GM04503 (cell line): ENCODE measurements at places on chromosomes 1 and 21.

- DNase-seq = no peak
These were observed 50.8 kb upstream of the CLIC4 start for GRCh38 chr1:24694380-24694843.

GRCh38 chr21:40208948-40209345, 341.7 kb downstream of the PCP4 start:
- DNase-seq = no peak

DNA sequence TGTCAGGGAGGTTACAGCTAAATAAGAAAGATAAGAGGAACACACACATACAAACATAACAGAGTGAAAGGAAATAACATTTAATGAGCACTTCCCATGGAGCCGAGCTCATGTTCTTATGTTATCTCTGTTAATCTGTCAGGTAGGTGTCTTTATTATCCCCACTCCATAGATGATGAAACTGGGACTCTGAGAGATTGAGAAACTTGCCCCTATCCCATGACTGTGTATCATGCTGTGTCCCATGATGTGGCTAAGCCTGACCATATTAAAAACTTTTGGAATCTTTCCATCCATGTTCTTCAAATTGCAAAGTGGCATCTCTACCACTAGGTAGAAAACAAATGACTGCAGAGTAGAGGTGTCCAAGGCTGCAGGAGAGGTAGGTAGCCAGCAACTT, 285.2 kb upstream of the SGIP1 start:
- DNase-seq = no peak

GRCh38 chr1:168004531-168004930, 67.7 kb upstream of the MPC2 start:
- DNase-seq = no peak

GRCh38 chr1:115404911-115405310, 66.9 kb upstream of the NGF start:
- DNase-seq = no peak

DNA sequence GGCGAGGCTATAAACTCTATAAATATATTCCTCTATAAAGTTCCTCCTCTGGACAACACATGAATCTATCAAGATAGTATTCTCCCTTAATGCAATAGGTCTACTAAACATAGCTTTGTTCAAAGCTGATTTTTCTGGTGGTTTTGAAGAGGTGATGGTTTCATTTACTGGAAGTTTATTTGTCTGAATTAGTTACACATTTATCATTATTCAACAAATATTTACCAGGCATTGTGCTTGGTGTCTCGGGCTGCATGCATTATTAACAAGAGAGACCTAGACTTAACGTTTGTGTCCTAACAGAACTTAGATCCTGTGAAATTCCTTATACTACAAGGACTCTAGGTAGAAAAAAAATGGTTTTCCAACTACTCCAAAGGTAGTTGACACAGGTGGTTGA, 511.4 kb upstream of the B3GALT2 start:
- no peak for DNase-seq

DNA sequence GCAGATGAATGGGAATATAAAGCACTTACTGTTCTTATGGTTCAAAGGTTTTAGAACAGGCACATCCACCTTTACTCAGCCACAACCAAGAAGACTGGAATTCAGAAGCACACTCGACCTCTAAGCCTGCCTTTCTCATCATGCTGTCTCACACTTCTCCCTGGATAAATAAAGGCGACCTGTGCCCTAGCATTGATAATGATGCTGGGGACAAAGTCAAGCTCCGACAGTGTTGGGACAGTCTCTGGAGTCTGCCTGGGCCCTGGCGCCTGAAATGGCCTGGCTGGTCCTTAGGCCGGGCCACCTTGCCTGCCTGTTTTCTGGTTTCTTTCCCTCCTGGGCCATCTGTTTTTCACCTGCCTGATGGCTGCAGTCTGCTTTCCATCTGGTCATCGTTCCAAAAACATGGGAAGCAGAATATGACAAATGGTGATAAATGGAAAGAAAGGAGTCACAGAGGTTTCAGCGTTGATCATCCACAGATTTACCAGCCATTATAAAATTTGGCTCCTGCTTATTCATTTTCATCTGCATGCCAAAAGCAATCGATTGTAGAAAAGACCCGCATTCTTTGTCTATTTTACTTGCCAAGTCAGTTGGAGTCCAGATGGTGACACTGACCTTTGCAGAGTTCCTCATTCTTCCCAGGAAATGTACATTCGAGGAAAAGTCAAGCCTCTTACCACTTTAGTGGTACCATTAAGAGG, 91.2 kb upstream of the KCNJ15 start:
- DNase-seq = no peak

- no peak for DNase-seq
These were observed 4.4 kb upstream of the FMO2 start for GRCh38 chr1:171180670-171181069.

DNA sequence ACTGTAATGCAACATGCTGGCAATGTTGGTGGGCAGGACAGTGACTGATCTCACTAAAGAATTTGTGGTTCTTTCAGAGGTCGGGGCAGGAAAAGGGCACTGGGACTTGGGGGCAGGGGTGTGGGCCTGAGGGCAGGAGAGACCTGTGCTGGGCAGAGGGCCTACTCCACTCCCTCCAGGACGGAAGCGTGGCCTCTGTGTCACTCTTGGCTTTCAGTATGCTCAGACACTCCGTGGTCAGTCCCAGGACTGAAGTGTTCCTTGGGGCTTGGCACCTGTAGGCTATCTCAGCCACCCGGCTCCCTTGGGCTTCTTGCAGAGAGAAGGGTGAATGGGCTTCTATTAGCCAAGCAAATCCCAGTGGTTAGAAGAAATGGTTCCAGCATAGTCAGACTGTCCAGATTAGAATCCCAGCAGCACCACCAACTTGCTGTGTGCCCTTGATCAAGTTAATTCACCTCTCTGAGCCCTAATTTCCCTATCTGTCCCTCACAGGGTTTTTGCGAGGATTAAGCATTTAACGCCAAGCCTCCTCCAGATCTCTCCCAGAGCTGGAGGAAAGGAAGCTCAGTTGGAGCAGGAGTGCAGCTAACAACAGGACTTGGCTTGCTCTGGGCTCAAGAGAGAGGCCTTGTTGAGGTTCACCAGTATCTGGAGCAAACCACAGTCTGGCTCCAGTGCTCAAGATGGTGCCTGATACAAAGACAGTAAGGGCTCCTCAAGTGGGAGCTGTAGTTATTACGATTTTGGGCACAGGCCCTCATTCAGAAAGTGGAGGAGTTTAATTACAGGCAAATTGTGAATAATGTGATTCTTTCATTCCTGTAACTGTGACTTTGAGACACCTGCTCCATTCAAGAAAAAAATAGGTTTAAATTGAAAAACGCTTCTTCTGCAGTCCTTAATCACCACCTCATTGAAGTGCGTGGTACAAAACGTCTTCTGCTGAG, 57.7 kb upstream of the LRP8 start:
- DNase-seq = no peak

GRCh38 chr1:48644190-48644900, 132.3 kb downstream of the BEND5 start:
- DNase-seq = no peak

- DNase-seq = no peak
These were observed 13.2 kb downstream of the CAPN9 start for GRCh38 chr1:230760360-230760827.

DNA sequence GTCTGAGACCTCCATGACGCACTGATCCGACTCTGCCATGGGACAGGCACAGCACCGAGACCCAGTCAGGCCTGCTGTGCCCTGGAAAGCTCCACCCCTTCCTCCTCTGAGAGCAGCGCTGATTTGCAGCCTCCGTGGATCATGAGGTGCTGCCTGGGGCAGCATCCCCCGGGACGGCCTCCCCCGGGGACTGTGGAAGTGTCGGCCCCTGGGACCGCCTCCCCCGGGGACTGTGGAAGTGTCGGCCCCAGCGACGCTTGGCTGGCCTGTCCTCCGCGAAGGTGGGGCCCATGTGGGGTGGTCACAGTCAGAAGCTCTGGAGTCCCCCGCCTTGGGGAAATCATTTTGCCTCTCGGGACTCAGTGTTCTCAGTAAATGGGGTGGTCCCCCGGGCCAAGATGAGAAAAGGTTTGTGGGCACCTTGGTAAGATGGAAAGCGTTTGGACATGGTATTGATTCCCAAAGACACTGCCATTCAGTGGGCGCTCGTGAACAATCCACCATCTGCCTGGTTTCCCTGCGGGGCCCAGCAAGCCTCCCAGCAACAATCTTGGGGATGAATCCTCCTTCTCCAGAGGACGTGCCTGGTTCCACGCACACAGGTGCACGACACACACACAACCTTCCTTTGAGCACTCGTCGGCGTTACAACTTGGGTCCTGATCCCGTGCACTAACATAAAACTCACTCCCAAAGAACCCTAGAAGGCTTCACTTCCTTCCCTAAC, 3.0 kb downstream of the TFF2 start:
- no peak for DNase-seq

DNA sequence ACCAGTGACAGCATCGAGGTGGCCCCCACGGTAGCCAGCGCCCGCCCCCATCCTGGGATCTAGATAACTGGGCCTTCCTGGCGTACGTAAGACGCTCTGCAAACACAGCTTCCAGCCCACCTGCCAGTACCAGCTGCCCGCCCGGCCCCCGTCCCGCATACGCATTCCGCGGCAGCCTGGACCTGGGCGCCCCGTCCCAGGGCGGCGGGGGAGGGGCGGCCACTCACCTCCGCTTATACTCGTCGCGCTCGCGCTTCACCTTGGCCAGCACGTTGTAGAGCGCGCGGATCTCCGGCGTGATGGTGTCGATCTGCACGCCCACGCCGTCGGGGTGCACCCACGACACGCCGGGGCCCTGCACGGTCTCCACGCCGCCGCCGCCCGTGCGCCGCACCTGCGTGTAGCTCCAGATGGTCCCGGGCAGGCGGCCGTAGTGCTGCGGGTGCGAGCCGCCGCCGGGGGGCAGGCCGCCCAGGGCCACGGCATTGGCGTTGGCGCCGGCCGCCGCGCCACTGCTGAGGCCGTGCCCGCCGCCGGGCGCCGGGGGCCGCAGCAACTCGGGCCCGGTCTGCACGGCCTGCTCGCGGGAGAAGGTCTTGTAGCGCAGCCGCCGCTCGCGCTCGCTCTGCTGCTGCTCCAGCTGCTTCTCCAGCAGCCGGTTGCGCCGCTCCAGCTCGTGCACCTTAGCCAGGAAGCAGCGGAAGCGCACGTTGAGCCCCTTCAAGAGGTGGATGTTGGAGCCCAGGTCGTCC, 859 bp downstream of the IFFO2 start:
- DNase-seq = no peak

DNA sequence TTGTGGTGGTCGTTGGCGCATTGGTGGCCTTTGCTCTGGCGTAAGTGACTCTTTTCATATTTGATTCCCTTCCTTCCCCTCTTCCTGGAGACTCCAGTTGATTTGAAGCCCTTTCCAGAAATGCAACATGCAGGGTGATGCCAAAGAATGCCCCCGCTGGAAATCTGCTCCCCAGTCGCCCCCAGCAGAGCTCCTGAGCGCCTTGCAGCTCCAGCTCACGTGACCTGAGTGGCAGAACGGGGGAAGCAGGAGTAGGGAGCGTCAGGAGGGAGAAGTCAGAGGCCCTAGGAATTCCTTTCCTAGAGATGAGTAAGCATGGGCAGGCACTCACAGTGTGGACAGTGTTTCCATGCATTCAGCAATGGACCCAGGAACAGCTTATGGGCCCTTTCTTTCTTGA, 255.9 kb downstream of the CACNA1E start:
- DNase-seq = no peak

GRCh38 chr1:93692983-93693591, 11.4 kb upstream of the BCAR3 start:
- peak; percentile 71 for DNase-seq

DNA sequence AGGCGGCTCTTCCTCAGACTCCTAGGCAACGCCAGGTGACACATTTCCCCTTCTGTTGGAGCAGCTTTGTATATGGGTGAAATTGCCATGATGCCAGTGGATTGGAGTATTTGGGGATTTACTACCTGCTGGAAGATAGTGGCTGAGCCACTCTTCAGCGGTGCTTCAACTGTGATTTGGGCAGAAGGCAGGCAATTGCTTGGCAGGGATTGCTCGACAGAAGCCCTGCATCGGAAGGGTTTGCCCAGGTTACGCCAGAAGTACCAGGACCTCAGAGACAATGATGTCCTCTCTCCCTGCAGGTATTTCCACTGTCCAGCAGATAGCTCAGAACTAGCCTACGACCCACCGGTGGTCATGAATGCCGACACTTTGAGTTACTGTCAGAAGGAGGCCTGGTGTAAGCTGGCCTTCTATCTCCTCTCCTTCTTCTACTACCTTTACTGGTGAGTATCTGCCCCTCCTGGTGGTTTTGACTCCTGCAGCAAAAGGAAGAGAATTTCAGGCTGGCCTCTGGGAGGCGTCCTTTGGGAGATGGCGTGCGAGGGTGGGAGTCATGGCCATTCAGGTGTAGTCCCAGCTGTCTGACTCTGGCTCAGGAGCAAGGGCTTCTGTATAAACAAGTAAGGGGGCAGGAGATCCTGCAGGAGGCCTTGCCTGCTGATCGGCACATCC, 118.3 kb downstream of the CNIH3 start:
- no peak for DNase-seq

- peak; percentile 13 for DNase-seq
These were observed 119.7 kb downstream of the ZNF326 start for GRCh38 chr1:90114521-90115141.

GRCh38 chr21:42837421-42838211, 41.7 kb downstream of the WDR4 start:
- no peak for DNase-seq

- DNase-seq = no peak
These were observed 15.8 kb upstream of the TNFRSF8 start for GRCh38 chr1:12047120-12047876.

DNA sequence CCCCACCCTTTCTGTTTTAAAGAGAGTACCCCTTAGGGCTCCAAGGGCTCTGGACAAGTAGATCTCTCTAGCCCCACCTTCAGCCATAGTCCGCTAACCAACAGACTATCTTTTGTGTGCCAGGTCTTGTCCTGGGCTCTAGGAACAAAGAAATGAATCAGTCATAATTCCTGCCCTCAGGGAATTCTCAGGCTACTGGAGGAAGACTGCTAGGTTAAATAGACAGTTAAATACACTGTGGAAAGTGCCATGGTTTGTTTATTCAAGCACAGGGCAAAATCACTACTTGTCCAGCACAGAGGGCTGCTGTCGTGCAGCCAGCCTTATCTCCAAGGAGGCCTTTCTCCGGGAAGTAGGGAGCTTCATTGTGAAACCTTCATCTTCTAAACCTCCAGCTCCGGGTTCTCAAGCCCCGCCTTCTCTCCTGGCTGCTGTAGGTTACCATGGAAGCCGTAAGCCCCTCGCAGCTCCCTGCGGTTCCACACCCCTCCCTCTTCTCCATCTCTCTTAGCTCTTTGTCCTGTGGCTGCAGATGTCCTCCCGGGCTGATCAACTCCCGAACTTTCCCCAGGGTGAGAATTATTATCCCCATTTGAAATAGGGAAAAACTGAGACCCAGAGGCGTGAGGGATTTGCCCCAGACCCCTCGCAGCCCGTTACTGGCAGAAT, 29.8 kb downstream of the SHISAL2A start:
- DNase-seq = no peak

DNA sequence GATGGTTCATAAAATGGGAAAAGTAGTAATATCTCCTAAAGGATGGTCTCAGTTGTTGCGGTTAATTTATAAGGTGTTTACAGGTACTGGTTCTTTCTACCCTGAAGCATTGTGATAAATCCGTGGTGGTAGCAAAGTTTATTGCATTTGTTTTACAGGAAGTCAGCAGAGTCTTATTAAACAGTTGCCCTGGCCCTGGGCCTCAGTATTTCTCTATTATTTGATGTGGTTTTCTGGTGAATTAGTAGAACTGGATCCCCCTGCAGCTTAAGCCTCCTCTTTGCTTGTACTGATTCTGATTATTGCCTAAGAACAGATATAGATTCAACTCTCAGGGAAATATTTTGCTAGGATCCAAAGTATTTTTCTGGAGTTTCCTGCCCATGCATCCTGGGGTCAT, 76.4 kb upstream of the CD55 start:
- DNase-seq = no peak

- no peak for DNase-seq
These were observed 5.0 kb upstream of the PLXNA2 start for GRCh38 chr1:208248991-208249696.
